ENCODE measurements at places on chromosomes 4 and X.

DNA sequence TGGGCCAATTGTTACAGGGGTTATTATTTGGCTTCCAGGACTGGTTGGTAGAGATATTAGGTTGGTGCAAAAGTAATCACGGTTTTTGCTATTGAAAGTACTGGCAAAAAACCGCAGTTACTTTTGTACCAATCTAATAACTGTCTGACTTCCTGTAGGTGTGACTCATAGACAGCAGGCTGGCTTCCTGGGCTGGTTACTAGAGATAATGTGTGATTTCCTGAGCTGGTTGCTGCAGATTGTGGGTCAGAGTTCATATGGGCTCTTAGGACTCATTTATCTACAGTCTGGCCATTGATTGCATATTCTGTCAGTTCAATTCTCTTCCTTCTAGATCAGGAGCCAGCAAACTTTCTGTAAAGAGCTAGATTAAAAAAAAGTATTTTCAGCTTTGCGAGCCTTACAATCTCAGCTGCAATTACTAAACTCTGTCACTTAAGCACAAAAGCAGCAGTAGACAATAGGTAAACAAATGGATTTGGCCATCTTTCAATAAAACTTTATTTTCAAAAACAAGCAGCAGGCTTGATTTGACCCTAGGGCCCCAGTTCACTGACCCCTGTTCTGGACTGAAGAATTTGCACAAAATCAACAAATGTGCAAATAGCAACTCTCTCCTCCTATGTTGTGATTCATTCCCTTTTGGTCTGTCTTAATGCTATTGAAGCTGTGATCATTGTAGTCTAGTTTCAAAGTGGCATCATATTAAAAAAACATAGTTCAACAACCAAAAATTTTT lies 50.8 kb upstream of the BOD1L1 start:
- DNase-seq, result no peak

DNA sequence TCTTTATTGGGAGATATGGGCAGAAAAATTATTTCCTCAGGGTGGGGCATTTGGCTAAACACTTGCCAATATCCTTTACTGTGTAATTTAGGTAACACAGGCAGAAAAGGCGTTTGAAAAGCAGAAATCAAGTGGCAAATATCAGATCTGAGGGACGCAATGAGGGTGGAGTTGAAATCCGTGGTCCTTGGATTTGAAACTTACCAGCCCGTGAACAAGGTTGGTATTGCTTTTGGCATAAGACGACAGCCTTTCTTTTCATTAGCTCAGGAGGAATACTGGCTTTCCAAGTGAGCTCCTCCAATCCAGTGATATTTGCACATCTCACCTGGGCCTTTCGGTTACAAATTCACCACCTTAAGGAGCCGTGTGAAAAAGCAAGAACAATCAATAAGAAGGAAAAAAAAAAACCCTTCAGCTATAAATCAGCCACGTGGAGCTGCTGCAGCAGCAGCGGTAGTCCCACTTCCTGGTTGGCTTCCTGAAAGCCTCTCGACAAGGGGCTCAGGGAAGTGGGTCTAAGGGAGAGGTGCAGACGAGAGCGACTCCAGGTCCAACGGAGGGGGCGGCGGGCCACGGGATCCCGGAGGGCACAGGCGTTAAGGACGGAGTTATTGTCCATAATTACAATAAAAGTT lies 734 bp upstream of the GALNT7 start:
- peak; percentile 54 for DNase-seq

DNA sequence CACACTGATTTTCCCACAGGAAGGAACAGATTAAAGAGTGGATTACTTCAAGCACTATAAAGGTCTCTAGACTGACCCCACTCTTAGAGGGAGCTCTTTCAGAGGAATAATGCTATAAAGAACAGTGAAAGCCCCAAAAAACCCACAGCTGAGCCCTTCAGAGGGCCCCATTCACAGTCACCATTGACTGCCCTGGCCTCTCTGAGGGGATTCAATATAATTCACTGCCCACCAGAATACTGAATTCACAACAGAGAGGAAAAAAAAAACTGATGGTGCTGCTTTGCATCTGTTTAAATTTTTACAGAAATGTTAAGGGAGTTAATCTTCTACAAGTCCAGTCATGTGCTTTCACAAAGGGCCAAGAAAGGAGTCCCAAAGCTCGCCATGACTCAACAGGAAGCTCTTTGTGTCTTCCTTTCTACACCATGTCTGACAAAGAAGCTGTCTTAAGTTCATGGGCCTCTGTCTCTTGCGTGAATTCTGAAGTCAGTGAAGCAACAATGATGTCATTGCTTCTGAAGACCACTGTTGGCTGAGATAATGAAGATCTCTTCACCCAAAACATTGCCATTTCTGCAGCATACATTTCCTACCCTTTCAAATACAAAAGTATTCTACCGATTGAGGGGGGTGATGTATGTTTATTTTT lies 174.9 kb downstream of the ADAMTS3 start:
- DNase-seq, result no peak

DNA sequence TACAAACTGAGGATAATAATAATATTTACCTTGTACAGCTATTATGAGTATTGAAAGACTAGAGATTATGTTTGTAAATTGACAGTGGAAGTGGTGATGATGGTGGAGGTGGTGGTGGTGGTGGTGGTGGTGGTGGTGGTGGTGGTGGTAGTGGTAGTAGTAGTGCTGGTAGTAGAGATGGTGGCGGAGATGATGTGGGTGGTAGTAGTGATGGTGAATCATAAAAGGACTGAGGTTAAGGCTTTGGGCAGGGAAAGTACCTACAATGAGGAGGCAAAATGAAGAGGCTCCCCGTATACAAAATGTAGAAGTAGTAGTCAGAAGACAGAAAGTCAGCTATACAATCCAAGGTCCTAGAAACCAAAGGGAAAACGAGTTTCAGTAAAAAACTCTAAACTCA lies 214.1 kb downstream of the BCOR start:
- no peak for DNase-seq

- no peak for DNase-seq
These were observed 2.4 kb upstream of the PLAC1 start for GRCh38 chrX:134660627-134661026.

GRCh38 chrX:23497919-23498318 lies 163.3 kb downstream of the PTCHD1 start:
- no peak for DNase-seq

DNA sequence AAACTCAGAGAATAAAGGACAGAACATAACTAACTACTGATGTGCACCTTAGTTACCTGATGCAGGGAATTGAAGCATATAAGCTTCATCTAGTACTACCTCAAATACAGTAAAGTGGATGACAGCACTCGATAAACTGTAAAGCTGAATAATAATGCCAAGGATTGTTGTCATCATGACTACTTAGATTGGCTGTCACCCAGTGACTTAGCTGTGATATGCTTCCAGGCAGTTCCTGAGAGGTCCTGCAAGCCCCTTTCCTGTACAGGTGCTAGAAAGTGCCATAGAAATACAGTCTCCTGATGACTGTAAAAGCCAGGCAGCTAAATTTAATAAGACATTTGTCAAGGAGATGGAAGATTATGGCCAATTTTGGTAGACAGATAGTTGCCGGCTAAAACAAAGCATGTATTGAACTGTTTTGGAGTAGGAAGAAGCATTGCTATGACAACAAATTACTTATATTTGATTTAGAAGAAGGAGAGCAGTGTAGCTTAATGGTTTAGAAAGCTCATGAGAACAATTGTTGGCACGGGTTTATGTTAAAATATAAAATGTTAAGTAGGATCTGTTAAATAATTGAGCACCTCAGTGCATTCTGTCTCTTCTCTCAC lies 29.7 kb downstream of the TMEM164 start:
- no peak for DNase-seq

DNA sequence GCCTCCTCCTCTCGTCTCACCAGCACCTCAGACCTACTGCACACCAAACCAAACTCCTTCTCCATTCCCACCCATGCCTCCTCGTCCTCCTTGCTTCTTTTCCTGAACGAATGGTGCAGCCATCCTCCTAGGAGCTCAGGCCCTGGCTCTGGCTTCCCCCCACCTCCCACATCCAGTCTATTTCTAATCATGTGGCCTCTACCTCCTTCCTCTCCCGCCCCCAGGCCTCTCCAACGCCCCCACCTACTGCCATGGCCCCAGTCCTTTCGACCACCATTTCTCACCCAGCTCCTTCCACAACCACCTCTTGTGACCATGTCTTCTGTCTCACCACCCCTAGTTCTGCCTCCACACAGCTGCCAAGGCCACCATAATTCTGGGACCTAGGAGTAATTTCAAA lies 127.1 kb downstream of the PJA1 start:
- DNase-seq, result no peak

- peak; percentile 23 for DNase-seq
These were observed 65.3 kb downstream of the EFNB1 start for GRCh38 chrX:68894142-68894512.

DNA sequence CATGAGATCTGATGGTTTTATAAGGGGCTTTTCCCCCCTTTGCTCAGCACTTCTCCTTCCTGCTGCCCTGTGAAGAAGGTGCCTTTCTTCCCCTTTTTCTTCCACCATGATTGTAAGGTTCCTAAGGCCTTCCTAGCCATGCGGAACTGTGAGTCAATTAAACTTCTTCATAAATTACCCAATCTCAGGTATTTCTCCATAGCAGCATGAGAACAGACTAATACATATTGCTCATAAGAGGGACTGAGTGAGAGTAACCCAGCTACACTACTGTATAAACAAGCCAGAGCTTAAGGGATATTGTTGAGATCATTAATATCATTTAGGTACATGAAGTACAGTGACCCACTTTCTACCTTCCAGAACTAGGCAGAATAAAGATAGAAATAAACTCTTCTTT lies 102.9 kb downstream of the TEX13A start:
- DNase-seq, result no peak

- peak; percentile 56 for DNase-seq
These were observed 22.7 kb downstream of the MAP9 start for GRCh38 chr4:155353923-155354540.

DNA sequence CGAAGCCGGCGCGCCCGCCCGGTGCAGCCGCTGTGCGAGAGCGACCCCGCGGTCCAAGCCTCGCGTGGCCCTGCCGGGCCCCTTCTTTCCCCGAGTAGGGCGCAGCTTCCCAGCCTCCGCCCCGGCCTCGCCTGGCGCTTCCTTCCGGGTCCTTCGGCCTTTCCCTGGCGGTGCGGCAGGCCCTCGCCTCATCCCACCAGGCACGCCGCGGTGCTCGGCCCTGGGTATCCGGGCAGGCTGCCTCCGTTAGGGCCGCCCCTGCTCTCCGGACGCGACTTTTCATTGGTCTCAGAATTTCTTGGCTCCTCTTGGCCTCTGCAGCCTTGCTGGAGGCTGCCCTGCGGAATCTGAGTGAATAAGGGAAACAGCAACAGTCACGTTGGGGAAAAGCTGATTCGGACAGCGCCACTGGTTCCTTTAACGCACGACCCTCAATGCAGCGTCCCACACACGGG lies 429 bp downstream of the UVSSA start:
- DNase-seq, result peak; percentile 45

GRCh38 chr4:184843984-184844554 lies 18.3 kb upstream of the ACSL1 start:
- no peak for DNase-seq

DNA sequence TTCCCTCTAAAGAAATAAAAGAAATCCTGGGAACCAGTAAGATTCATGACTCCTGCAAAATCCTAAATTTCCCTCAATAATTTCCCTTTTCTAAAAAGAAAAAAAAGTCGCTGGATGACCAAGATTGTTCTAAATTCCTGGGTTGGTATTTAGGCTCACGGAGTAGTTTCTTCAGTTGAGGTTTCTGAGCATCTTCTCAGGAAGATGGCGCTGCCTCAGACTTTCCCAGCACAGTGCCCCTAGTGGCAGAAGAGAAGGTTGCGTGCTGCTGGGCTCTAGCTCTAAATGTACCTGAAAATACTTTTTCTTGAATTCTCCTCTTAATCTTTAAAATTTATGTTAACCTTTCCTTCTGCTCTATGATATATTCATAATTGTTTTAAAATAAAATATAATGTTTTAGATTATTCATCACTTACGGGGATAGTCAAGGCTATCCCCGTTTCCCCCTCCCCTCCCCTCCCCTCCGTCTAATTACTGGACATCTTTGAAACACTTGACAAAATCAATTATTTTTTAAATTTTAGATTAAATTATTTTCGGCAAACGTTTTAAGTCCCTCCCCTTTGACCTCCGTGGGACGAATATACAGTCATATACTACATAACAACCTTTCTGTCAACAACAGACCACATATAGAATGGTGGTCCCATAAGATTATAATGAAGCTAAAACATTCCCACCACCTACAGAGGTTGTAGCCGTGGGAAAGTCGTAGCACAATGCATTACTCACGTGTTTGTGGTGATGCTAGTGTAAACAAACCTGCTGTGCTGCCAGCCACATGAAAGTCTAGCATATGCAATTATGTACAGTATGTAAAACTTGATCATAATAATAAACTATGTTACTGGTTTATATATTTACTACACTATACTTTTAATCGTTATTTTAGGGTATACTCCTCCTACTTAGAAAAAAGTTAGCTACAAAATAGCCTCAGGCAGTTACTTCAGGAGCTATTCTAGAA lies 41.0 kb upstream of the GATB start:
- DNase-seq, result peak; percentile 38

- DNase-seq, result no peak
These were observed 111.9 kb upstream of the EDNRA start for GRCh38 chr4:147368948-147369347.

GRCh38 chr4:131137196-131137595 lies 2011.9 kb upstream of the PCDH10 start:
- DNase-seq, result no peak

- DNase-seq, result no peak
These were observed 252.9 kb upstream of the KLF3 start for GRCh38 chr4:38411092-38411491.

GRCh38 chr4:113347245-113347644 lies 297.8 kb downstream of the ANK2 start:
- no peak for DNase-seq

GRCh38 chr4:57037982-57038604 lies 59.4 kb downstream of the POLR2B start:
- peak; percentile 85 for DNase-seq

DNA sequence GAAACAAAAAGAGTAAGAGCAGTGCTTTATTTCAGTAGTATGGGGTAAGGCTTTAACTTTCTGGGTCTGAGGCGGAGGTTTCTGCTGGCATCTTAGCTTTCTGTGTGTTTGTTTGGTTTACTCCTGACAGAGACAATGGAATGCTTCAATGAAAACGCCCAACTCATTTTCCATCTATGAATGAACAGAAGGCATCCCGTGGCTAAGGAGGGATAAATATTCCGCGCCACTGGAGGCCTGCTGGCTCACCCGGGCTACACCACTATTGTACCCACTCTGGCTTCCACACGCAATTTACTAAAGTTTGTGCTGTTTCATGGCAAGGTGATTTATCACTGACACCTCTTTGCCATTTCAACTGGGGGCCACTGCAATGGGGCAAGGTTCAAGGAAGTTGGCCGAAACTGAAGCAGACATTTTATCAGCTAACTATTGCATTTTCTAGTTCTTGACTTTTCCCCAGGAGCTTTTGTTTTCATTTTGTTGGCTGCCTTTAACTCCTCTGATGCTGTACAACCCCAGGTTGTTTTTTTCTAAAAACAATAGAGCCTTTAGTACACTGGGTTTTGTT lies 32.8 kb upstream of the PPARGC1A start:
- no peak for DNase-seq

DNA sequence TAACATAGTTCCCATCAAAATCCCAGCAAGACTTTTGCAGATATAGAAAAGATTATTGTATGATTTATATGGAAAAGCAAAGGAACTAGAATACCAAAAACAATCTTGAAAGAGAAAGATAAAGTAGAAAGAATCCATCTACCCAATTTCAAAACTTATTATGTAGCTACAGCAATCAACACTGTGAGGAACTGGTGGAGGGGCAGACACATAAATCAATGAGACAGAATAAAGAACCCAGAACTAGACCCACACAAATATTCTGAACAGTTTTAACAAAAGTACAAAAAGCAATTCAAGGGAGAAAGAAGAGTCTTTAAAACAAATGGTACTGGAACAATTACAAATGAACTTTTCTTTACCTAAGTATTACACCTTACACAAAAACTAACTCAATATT lies 67.0 kb downstream of the LRBA start:
- no peak for DNase-seq
